ENCODE measurements at places on chromosomes 7 and 10. TPM values are rescaled to one million over a fixed set of nuclear protein-coding genes. Genes with fewer than 3 reads are reported as not detected.

HHEX gene
- total RNA-seq = 59.2 TPM

ATAD1 gene
- 39.9 TPM for total RNA-seq

ERV3-1 gene
- total RNA-seq = 21.9 TPM

CACNB2 gene
- total RNA-seq = 0.44 TPM

DNA sequence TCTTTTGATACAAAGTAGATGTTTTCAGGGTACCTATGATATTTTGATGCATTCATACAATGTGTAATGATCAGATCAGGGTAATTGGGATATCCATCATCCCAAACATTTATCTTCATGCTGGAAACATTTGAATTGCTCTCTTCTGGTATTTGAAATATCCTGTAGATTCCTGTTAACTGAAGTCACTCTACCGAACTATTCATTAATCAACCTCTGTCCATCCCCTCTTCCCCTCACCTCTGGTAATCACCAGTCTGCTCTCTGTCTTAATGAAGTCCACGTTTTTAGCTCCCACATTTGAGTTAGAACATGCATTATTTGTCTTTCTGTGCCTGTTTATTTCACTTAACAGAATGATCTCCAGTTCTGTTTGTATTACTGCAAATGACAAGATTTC, 11.3 kb downstream of the MTG1 start:
- H3K36me3 ChIP-seq = peaks cover 50% of the 10 kb centered on the region
- H3K4me1 ChIP-seq = peaks cover 19% of the 10 kb centered on the region
- H3K27ac ChIP-seq = no peak overlapping the region
- no peak for DNase-seq
- H3K27me3 ChIP-seq = no peaks in the 10 kb centered on the region

DNA sequence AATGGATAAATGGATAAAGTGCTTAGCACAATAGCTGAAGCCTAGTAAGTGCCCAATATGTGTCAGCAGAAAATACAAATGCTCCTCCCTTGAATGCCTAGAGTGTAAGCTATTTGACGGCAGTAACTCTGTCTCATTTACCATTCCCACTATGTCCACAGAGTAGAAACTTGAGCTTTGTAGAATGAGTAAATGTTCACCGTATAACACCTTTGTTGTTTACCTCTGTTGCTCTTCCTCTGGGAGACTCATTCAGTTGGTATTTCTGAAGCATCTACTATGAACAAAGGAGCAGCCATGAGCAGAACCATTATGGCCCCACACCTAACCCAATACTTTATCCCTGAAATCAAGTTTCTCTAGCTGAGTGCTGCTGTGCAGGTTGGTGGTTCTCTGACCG, 8.4 kb upstream of the SLC16A12 start:
- no peak for DNase-seq
- H3K27me3 ChIP-seq = no peaks in the 10 kb centered on the region
- H3K4me1 ChIP-seq = no peaks in the 10 kb centered on the region
- H3K36me3 ChIP-seq = no peaks in the 10 kb centered on the region

- no peaks in the 10 kb centered on the region for H3K36me3 ChIP-seq
- no peaks in the 10 kb centered on the region for H3K27me3 ChIP-seq
- H3K27ac ChIP-seq = no peak overlapping the region
- no peak overlapping the region for H3K4me3 ChIP-seq
Measured at GRCh38 chr7:97078023-97078969, 39.2 kb upstream of the SDHAF3 start.

DNA sequence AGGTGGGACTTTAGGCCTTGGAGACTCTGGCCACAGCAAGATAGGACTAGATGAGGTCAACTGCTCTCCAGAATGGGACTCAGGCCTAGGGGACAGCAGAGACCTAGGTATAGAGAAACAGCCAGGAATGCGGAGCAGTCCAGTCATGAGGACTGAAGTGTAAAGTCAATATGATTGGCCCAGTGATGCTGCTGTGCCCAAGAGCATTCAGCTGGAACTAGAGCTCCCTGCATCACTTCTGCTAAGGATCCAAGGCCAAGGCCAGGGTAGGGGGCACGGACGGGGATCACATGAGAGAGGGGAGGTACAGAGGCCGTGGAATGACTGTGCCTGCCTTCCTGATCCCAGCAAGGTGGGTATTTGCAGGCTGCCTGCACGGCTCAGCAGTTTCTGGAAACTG, 237.9 kb downstream of the FRMD4A start:
- H3K4me1 ChIP-seq = no peaks in the 10 kb centered on the region
- H3K36me3 ChIP-seq = no peaks in the 10 kb centered on the region

DNA sequence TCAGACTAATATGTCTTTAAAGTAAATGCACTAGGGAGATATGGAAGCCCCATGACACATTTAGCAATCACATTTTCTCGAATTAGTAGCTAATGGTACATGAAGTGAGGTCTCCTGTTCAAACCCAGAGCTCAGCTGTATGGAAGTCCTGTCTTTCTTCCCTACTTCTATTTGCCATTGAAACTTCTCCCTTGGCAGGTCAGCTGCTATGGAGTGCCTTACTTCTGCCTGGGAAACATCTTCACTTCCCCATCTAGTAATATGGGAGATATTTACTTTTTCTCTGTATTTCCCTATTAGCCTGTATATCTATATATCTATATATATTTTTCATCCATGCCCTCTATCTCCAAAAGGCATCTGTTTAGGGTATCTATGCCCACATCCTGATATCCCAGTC, 225.3 kb upstream of the INHBA start:
- H3K36me3 ChIP-seq = no peaks in the 10 kb centered on the region
- no peak overlapping the region for H3K4me3 ChIP-seq

DNA sequence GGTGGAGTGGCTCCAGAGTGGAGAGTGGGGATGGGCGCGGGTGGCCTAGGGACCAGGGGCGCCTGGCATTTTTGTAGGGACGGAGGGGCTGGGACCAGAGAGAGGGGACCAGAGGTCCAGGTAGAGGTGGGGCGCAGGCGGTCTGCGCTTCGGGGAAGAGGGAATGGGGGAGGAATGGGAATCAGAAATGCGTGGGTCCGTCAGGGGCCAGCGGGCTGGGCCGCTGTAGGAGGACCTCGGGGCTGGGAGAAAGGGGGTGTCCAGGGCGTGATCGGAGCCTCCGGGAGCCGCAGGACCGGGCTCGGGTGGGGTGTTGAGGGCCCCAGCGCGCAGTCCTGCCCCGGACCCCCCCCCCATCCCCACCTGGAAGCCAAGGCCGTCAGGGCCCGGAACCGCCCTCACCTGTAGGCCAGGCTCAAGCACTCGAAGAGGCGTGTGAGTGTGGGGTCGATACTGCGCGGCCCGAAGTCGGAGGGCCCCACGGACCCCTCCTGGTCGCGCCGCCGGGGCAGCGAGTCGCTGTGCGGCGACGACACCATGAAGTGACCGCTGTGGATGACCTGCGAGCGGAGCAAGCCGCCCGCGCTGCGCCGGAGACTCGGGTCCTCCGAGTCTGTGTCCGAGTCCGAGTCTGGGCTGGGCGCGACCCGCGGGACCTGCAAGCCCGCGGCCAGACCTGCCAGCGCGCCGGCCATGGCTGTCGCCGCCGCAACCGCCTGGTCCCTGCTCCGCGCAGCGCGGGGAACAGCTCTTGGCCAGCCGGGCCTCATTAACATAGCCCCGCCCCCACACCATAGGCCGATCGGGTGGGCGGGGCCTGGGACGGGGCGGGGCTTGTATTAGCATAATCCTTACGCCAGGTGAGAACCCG, at the start of gene MLXIPL:
TSS of gene MLXIPL (minus strand) at position 725 of the 871 bp plus-strand sequence. CDS start at position 695, 30 bp downstream.
- H3K36me3 ChIP-seq = no peaks in the 10 kb centered on the region
- peaks cover 38% of the 10 kb centered on the region for H3K27me3 ChIP-seq
- peaks cover 13% of the 10 kb centered on the region for H3K4me1 ChIP-seq
- H3K27ac ChIP-seq = no peak within 1 kb of the TSS
- peak; percentile 84 for DNase-seq

- peaks cover 21% of the 10 kb centered on the region for H3K36me3 ChIP-seq
- H3K4me1 ChIP-seq = peaks cover 4% of the 10 kb centered on the region
- DNase-seq = no peak
- no peak overlapping the region for H3K27ac ChIP-seq
Measured at GRCh38 chr7:36937754-36938563, 213.7 kb upstream of the AOAH start.

GRCh38 chr10:69151984-69152383, 28.0 kb downstream of the VPS26A start:
- H3K4me1 ChIP-seq = peaks cover 9% of the 10 kb centered on the region
- H3K27ac ChIP-seq = no peak overlapping the region
- H3K4me3 ChIP-seq = no peak overlapping the region

- H3K4me3 ChIP-seq = no peak overlapping the region
- DNase-seq = peak; percentile 29
- H3K27ac ChIP-seq = no peak overlapping the region
Measured at GRCh38 chr7:126394406-126394805, 858.3 kb downstream of the GRM8 start.

DNA sequence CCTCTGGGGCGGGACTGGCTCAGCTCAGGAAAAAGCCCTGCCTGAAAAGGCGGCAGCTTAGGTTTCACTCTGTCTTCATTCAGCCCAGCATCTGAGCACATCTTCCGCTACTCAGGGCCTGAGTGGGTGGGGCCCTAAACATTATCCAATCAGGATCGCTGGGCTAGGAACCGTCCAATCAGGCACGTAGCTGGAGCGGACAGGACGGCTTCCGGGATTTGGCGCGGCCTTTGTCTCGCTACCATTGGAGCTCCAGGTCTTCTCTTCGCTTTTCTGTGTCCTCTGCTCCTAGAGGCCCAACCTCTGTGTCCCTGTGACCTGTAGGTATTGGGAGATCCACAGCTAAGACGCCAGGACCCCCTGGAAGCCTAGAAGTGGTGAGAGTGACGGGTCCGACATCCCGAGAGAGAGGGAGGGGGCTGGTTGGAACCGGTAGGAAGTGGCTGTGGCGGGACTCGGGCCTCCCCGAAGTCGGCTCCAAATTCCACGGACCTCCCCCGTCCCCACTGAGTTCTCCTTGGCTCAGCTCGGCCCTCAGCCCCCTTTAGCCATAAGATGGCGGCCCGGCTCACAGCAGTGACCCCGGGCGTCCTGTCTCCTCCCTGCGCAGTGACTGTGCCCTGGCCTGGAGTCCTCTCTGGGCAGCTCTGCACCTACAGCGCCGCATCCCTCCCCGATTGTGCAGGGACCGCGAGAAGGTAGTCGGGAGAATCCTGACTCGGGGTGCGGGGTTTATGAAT, 99.1 kb downstream of the ZNF680 start:
- no peaks in the 10 kb centered on the region for H3K36me3 ChIP-seq
- H3K27ac ChIP-seq = no peak overlapping the region
- no peaks in the 10 kb centered on the region for H3K4me1 ChIP-seq
- no peak for DNase-seq
- H3K27me3 ChIP-seq = peaks cover 7% of the 10 kb centered on the region

DNA sequence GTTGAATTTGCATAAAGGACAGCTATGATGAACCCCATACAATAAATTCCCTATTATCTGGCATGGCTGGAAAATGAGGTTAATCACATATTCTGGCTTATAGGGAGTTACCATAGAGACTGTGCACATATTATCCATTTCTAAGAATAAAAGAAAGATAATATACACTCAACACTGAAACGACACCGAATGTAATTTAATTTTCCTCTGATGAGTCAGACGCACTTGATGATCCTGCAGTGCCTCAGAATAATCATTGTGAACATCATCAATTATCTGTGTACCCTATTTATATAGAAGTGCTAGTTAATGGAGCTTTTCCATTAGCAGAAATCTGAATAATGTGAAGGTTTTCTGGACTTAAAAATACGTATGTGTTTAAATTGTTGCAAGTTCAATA, 60.2 kb downstream of the SGCE start:
- no peak overlapping the region for H3K4me3 ChIP-seq
- peaks cover 3% of the 10 kb centered on the region for H3K36me3 ChIP-seq
- DNase-seq = no peak
- H3K27ac ChIP-seq = no peak overlapping the region

- no peaks in the 10 kb centered on the region for H3K4me1 ChIP-seq
- peaks cover 53% of the 10 kb centered on the region for H3K36me3 ChIP-seq
- no peak overlapping the region for H3K4me3 ChIP-seq
- no peak for DNase-seq
Measured at GRCh38 chr10:121788717-121789116, 139.1 kb downstream of the ATE1 start.

- no peaks in the 10 kb centered on the region for H3K27me3 ChIP-seq
- peak; percentile 64 for DNase-seq
- H3K27ac ChIP-seq = no peak overlapping the region
- peaks cover 25% of the 10 kb centered on the region for H3K36me3 ChIP-seq
Measured at GRCh38 chr7:76507723-76508406, 2.5 kb upstream of the UPK3B start.

DNA sequence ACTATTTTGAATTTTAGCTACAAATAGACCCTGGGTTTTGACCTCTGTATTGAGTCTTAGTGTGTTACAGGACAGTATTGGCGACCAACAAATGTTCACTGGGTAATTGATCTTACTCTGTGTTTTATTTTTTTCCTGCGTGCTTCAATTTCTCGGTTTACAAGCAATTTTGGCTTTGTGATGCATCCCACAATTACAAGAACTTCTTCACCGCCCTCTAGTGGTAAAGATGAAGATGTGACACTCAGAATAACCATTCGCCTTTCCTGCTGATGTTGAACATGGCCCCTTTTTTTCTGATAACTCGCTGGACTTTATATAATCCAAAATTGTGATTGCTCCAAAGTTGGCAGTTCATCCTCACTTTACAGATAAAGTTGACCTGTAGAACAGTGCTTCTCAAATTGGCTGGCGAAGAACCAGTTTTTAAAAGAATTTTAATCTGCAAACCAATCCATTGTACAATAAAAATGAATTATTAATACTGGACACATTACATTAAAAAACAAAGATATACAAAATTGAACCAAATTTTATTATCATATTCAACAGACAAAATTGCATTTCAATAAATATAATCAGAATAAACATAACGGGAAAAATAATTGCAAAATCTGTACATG, 20.2 kb upstream of the SMC3 start:
- H3K36me3 ChIP-seq = no peaks in the 10 kb centered on the region
- peak overlapping the region; percentile 45 for H3K27ac ChIP-seq
- peaks cover 12% of the 10 kb centered on the region for H3K4me1 ChIP-seq
- DNase-seq = no peak
- H3K27me3 ChIP-seq = no peaks in the 10 kb centered on the region
- no peak overlapping the region for H3K4me3 ChIP-seq

DNA sequence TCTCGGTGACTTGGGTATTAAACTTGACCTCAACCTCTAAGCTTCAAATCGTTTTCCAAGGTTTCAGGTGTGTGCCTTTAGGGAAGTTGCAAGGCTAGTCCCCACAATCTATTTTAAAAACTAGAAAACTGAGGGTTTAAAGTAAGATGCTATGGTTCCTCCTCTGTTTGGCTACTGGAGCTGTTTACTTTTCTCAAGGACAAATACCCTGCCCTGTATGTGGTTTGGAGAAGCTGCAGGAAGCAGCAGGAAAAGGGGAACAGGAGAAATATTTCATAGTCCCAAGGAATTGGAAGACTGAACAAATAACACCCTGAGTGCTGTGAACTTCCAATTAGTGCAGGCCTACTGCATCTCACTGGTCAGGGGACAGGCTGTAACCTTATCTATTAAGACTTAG, 135.9 kb downstream of the NRP1 start:
- H3K4me3 ChIP-seq = no peak overlapping the region
- H3K27me3 ChIP-seq = no peaks in the 10 kb centered on the region
- no peak for DNase-seq
- peak overlapping the region; percentile 35 for H3K27ac ChIP-seq
- no peaks in the 10 kb centered on the region for H3K36me3 ChIP-seq

- H3K4me1 ChIP-seq = no peaks in the 10 kb centered on the region
- H3K4me3 ChIP-seq = no peak overlapping the region
- H3K27me3 ChIP-seq = no peaks in the 10 kb centered on the region
- no peaks in the 10 kb centered on the region for H3K36me3 ChIP-seq
- no peak overlapping the region for H3K27ac ChIP-seq
Measured at GRCh38 chr7:116432527-116432916, 67.0 kb upstream of the CAV2 start.

All from spleen (tissue), 13 donors.